SK-N-SH treated with all-trans-retinoic acid at 6 μM for 48 hours (cell line): ENCODE measurements at places on chromosomes 11 and 22.
A peak's percentile ranks its signal among the peaks of the same experiment; 100 is the strongest.

- ATAC-seq, result peak; percentile 94
These were observed 48.3 kb downstream of the RPUSD4 start for GRCh38 chr11:126163074-126163700.

- ATAC-seq, result peak; percentile 73
These were observed 99.3 kb upstream of the FSHB start for GRCh38 chr11:30131535-30131934.

- ATAC-seq, result no peak
These were observed 24.9 kb downstream of the CD44 start for GRCh38 chr11:35163702-35164496.

GRCh38 chr11:32796425-32796824 is 2.0 kb upstream of the CCDC73 start:
- no peak for ATAC-seq

GRCh38 chr11:127493330-127494022 is 492.9 kb upstream of the KIRREL3 start:
- no peak for ATAC-seq
